M059J (cell line): ENCODE measurements at places on chromosomes 16 and 17.

- no peak for DNase-seq
Measured at GRCh38 chr17:76199469-76199868, 40.8 kb downstream of the RNF157 start.

DNA sequence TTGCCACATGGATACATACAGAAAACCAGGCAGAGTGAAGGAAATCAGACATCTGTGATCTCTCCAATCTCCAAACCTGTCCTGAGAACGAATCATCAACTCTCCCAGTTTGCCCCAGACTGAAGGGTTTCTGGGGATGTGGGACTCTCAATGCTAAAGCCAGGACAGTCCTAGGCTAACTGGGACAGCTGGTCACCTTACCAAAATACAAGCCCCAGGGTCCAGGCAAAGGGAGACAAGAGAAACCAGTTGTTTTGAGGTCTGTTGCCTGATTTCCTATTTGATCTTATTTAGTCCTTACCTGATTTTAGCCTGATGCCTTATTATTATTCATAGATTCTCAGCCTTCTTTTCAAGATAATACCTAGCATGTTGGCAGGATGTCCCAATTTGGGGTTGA, 51.7 kb upstream of the TAC4 start:
- DNase-seq = no peak

- no peak for DNase-seq
Measured at GRCh38 chr16:58027161-58027915, 1.8 kb downstream of the MMP15 start.

- no peak for DNase-seq
Measured at GRCh38 chr16:73095142-73095820, 47.4 kb upstream of the ZFHX3 start.

- peak; percentile 99 for DNase-seq
Measured at GRCh38 chr17:75691371-75691791, 24.2 kb downstream of the SAP30BP start.

GRCh38 chr16:50273888-50274325, 7.6 kb downstream of the ADCY7 start:
- DNase-seq = no peak

DNA sequence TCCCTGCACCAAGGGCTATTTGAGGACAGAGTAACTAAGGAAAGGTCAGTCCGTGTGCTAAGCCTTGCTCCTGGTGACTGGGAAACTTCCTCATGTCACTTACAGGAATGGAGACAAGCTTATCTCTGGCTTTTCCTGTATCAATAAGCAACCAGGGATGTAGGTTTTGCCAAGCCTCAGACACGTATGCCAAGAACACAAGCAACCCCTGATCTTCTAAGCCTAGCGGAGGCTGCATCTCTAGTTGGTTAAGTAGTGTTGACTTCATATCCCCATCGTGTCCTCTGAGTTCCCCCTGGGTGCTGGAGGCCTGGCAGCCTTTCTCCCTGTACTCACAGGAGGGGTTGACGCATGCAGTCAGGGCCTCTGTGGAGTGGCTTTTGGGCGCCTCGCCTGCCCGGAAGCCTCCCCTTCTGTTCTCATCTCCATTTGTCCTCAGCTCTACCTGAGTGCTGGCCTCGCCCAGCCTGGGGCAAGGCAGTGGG, 1.4 kb upstream of the C1QTNF1 start:
- DNase-seq = no peak

DNA sequence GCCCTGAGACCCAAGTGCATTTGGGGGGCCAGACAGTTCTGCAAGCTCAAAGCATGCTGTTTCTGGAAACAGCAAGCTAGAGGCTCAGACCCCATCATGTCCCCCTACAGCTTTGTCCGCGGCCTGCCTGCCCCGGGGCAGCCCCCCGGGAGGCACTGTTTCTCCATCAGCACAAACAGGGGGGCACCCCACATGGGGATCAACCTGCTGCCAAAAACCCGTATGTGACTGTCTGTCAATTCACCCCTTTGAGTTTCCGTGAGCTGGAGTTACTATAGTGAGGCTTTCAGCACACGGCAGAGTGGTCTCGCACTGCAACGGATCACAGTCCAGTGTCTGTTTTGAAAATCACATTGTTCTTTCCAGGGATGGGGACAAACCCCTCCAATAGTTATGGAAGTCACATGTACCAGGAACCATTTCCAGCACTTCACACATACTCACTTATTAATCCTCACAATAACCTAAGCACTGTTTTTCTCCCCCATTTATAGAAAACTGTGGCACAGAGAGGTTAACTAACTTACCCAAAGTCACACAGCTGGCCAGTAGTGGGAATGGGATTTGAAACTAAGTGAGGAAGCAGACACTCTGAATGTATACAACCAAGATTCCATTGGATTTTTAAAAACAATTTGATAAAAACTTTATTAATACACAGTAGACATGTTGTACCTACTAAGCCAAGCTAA, 269.0 kb downstream of the C16orf95 start:
- no peak for DNase-seq

DNA sequence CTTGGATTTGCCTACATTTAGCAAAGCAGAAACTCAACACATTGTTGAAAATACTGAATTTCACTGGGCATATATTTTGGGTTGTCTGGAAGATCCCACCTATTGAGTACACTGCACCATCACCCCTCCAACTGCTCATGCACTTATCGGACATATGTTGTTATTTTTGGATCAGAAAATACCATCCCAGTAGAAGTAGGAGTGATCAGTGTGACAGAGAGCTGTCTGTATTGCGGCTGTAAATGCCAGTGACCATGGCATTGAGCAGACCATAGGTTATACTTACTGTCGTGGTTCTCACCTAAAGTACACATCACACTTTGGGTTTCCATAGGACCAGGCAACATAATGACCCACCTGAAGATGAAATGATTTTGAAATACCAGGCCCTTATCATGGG, 264.7 kb downstream of the CDH13 start:
- no peak for DNase-seq

DNA sequence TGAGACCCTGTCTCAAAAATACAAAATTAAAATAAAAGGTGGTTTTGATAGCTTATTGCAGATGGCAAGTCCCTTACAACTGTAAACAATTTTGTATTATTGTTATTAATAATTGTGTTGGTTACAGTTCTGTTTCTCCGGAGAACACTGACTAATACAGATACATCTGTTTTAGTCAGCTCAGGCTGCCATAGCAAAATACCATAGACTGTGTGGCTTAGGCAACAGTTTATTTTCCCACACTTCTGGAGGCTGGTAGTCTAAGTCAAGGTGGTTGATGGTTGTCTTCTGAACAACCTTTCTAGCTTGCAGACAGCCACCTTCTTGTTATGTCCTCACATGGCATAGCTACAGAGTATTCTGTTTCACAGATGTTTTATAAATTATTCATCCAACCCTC, 14.2 kb upstream of the IL21R start:
- DNase-seq = no peak
